Stimulated activated CD8-positive, alpha-beta memory T cell treated with anti-CD3 and anti-CD28 coated beads, Interleukin-2, amount 100 ng/mL, for 1 hour (primary cell): ENCODE measurements at places on chromosomes 4 and X.

- DNase-seq, result no peak
Observed at GRCh38 chr4:41746440-41747229, 1.9 kb downstream of the PHOX2B start.

DNA sequence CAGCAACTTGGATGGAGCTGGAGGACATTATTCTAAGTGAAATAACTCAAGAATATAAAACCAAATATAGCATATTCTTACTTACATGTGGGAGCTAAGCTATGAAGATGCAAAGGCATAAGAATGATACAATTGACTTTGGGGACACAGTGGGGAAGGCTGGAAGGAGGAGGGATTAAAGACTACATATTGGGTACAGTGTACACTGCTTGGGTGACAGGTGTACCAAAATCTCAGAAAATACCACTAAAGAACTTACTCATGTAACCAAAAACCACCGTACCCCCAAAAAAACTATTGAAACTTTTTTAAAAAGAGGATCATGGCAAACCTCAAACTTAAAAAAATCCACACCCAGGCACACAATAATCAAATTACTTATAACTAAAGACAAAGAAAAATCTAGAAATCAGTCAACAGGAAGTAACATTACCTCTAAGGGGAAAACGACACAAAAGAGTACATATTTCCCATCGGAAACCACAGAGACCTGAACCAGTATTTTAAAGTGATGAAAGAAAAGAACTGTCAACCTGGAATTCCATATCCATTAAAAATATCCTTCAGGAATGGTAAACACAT is 241.8 kb downstream of the PRDM5 start:
- DNase-seq, result no peak

DNA sequence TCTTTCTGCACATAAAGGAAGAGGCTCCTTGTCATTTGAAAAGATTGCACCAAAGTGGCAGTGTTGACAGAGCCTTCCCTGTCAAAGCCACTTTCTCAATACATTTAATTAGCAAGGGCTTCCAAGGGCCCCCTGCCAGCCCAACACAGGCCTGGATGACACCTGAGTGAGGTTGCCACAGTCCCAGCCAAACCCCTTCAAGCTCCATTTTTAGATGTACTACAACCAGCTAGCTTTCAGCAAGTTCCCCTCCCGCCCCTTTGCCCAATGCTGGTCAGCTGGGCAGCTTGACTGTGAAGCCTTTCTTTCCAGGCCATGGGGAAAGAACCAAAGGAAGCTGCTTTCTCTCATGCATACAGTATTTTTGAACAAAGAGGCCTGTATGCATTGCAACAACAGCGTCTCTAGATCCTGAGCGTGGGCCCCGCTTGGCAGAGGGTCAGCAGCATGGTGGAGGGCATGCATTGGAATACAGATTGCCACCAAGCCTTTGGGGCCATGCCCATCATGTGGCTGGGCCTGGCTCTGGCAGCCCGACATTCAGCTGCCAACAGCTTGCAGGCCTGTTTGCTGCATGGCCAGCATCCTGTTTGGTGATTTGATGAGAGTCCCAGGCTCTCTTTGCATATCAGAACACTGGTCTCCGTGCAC is 261.1 kb upstream of the GATB start:
- DNase-seq, result no peak

DNA sequence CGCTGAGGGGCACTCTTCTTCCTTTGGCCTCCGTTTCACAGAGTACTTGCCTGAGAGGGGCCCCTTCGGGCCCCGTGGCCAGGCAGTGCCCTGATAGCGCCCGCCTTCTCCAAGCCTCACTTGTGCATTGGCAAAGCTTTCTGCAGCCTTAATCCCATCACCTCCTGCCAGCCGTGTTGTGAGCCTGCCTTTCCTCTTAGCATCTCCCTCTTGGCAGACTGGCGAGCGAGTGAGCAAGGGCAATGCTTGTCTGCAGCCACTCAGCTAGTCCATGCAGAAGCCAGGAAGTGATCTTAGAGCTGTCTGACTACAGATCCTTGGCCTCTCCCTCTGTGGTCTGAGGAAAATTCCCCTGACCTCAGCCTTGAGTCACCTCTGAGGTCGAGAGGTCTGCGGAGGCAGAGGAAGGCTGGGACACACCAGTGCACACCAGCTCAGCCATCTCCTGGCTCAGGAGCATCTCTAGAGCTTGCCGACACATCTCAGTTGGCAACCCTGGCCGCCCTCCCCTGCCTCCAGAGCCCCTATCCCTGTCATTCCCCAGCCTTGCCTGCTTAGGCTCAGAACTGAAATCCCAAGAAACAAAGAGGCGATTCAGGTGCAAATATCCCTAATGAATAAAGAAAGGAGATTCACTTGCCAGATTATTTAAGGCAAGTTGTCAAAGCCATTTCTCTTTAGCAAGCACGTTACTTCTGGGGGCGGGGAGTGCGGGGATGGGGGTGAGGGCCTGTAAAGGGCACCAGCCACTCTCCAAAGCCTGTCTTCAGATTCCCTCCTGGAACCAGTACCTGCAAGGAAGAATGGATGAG is 143.5 kb upstream of the MAMLD1 start:
- DNase-seq, result no peak

GRCh38 chr4:143294310-143294709 is 42.4 kb upstream of the GAB1 start:
- no peak for DNase-seq

- DNase-seq, result no peak
Observed at GRCh38 chr4:25110527-25111329, 49.5 kb downstream of the SEPSECS start.

GRCh38 chrX:63508668-63509067 is 157.5 kb upstream of the SPIN4 start:
- DNase-seq, result no peak

DNA sequence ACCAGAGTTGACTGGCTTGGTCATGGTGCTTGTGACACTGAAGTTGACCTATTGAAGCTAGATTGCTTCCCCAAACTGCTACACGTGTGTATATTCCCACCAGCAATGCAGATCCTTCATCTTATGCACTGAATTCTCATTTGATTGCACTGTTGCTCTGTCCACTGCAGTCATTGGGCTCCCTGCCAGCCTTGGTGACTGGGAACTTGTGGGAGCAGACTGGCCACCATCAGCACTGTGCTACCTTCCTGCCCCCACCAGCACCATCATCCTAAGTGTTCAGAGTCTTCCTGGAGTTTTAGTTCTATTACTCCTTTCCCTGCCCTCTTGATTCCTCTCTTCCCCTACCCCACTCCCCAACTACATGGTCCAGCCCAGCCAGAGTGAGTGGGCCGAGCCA is 117.7 kb upstream of the PRPS2 start:
- DNase-seq, result no peak

- no peak for DNase-seq
Observed at GRCh38 chr4:71206763-71207162, 132.1 kb upstream of the SLC4A4 start.

DNA sequence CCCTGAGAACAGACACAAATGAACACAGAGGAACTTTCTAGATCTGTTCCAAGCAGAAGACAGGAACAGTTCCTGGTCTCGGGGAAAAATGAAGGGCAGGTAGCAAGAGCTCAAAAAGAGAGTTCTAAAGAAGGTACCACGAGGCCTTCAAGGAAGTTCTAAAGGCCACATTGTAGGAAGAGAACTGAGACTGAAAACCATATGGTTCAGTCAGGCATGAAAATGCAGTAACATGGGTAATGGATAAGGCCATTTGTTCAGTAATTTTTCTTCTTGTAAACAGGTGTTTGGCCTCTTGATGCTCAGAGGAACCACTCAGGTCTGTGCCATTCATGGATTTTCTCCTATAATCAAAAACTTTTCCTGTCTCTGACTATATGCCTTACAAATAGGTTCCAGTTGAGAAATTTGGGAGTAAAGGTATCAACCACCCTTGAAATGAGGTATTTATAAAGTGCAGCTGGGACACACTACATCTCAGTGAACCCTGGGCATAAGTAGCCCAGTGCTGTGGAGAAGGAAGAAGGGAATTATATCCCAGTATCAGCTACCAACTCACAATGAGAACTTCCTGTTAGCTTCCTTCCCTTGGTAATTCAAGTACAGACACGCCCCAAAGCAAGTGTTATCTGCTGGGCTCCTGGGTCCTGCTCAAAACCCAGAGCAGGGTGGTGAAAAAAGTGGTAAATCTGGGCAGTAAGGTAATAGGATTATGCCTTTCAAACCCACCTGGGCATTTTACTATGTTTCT is 277.9 kb downstream of the KLHL13 start:
- no peak for DNase-seq

DNA sequence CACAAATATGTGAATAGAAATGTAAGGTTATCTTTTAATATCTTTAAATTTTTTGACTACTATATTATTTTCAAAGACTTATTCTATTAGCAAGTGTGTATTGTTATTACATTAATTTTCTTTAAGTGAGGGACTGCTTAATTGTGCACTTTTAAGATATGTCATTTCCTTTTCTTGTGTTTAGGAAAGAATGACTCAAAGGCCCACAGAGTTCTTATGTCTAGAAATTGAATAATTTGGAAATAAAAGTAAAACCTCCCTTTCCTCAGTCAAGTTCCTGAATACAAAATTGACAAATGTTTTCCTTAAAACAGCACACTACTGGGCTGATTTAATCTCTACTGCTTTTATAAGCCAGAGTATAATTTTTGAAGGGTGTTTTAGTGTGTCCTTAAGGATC is 169.7 kb downstream of the TMEM47 start:
- no peak for DNase-seq

- DNase-seq, result peak; percentile 56
Observed at GRCh38 chrX:118495958-118496762, 545 bp downstream of the DOCK11 start.

GRCh38 chrX:48475296-48475695 is 703 bp upstream of the FTSJ1 start:
- DNase-seq, result no peak

DNA sequence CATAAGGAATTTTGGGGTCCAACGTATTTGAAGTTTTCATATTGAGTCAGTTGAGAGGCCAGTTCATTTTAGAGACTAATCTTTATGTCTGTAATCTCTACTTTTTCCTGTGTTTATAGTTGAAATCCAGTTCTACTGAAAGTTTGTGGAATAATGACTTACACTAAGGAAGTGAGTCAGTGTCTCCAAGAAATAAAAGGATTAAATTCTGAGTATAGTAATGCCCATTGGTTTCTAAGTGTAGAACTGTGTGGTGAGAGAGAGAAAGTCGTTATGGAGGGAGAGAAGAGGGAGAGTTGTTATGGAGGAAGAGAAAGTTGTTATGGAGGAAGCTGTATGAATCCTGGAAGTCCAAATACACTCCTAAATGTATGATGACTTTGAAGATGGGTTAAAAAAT is 264.6 kb upstream of the HAND2 start:
- DNase-seq, result no peak

GRCh38 chr4:148497258-148497657 is 55.0 kb upstream of the NR3C2 start:
- DNase-seq, result no peak
